ENCODE measurements at places on chromosomes 6 and 20. TPM values are rescaled to one million over a fixed set of nuclear protein-coding genes. Genes with fewer than 3 reads are reported as not detected.
A peak's percentile ranks its signal among the peaks of the same experiment; 100 is the strongest.

- no peak for DNase-seq
These were observed 1.3 kb downstream of the PTK7 start for GRCh38 chr6:43077333-43077809.

DNA sequence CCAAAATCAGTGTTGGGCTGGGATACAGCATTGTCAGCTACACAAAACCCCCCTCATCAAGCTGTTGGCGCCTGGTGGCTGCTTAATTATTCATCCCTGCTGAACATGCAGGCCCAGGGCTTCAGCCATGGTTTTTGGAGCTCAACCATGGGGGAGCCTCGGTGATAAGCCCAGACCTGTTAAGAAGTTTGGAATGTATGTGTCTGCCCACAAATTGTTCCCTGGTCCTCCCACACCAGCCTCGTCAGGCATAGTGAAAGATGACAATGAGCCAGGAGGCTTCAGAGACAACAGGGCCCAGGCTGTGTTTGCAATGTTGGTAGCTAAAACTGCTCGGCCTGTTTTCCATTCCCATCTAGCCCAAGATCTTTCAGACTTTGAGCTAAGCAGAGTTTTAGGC, 34.8 kb upstream of the SIRPA start:
- no peak for DNase-seq

DNA sequence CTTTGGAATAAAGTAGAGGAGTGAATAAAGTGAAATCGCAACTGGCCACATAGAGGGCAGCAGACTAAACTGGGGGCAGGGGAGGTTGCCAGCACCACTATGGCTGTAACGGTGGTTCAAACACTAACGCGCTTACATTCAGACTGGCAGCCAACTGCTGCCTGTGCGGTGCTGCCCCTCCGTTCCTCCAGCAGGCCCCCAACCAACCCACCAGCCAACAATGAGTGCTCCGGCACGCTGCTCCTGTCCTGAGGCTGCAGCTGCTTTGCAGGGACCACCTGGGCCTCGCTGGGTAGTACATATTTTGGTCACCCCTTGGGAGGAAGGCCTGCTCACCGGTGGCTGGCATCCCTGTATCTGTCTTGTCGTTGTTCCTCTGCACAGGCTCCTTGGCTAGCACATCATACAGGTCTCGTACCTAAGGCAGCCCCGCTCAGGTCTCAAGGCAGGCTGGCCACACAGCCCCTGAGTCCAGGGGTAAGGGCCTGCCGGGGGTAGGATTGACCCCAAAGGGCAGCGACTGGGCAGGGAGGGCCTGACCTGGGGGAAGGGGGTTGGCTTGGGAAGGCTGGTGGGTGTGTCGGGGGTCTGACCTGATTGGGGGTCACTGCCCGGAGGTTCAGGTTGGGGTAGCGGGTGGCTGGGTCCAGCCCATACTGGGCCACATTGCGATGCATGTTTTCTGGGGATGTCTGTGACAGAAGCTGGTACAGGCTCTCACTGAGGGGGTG, 6.3 kb downstream of the MICAL1 start:
- DNase-seq: no peak

DNA sequence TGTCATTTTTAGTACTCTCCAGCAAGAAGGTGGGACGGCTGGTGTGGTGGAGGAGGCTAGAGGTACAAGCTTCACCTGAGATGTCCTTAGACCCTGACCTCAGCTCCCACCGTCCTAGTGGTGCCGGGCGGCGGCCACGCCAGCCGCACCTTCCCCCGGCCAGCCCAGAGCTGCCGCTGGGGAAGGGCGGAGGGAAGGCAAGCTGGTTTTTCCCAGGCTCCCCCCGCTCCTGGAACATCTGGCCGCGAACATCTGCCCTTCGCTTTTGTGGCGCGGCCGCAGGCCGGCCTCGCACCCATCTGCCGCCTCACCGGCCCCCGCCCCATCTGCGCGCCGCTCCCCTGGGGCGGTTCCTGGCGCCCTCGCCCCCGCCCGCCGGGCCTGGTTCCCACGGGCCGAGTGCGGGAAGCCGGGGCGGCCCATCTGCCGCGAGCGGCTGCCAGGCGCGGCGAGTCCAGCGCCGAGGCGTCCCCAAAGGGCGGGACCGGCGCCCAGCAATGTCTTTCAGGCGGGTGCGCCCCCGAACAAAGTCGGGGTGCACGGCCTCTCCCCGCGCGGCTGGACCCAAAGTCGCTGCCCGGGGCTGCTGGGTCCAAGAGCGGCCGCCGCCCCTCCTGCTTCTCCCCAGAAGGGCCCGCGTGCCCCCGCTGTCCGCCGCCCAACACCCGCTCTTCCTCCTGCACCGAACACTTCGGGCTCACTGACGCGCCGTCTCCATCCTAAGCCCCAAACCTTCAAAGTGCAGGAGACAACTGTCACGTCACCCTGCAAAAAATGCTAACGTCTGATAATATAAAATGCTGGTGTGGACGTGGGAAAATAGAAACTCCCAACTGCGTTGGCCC, 17.3 kb upstream of the ID1 start:
- peak; percentile 17 for DNase-seq

GRCh38 chr20:18430172-18430826, 36.5 kb downstream of the DZANK1 start:
- no peak for DNase-seq

DNA sequence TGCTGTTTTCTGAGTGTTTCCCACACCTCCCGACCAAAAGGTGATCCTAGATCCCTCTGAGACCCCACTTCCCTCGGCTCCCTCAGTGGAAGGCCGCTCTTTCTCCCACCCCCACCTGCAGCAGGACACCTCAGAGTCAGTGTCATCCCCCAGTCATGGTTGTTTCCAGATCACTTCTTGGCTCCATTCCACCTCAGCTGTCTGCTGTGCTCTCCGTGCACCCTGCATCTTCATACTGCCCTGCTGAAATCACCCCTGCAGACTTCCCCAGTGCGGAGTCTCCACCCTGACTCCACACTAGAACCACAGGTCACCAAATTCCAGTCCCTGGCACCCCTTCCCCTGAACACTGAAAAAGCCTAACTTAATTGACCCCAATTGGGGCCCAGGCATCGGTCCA, 255.1 kb upstream of the CDYL start:
- DNase-seq: no peak

Gene DDX43
- 2.9 TPM for polyA plus RNA-seq

Gene MCCD1
- polyA plus RNA-seq: not detected

Gene DEFB124
- polyA plus RNA-seq: not detected

Gene BFSP1
- 4.8 TPM for polyA plus RNA-seq

Gene ZMYND8
- polyA plus RNA-seq: 5.1 TPM

Gene CDSN
- polyA plus RNA-seq: not detected

Gene PAK1IP1
- polyA plus RNA-seq: 10.0 TPM

Gene C6orf163
- 0.20 TPM for polyA plus RNA-seq

Data from immature natural killer cell (primary cell).